GOT3 (cell line): ENCODE measurements at places on chromosomes 12 and 14.

- DNase-seq: no peak
These were observed 16.9 kb downstream of the AEBP2 start for GRCh38 chr12:19456176-19456575.

- no peak for DNase-seq
These were observed 16.4 kb upstream of the PRIMA1 start for GRCh38 chr14:93804654-93805053.

- no peak for DNase-seq
These were observed 14.7 kb downstream of the METTL3 start for GRCh38 chr14:21496453-21496852.

DNA sequence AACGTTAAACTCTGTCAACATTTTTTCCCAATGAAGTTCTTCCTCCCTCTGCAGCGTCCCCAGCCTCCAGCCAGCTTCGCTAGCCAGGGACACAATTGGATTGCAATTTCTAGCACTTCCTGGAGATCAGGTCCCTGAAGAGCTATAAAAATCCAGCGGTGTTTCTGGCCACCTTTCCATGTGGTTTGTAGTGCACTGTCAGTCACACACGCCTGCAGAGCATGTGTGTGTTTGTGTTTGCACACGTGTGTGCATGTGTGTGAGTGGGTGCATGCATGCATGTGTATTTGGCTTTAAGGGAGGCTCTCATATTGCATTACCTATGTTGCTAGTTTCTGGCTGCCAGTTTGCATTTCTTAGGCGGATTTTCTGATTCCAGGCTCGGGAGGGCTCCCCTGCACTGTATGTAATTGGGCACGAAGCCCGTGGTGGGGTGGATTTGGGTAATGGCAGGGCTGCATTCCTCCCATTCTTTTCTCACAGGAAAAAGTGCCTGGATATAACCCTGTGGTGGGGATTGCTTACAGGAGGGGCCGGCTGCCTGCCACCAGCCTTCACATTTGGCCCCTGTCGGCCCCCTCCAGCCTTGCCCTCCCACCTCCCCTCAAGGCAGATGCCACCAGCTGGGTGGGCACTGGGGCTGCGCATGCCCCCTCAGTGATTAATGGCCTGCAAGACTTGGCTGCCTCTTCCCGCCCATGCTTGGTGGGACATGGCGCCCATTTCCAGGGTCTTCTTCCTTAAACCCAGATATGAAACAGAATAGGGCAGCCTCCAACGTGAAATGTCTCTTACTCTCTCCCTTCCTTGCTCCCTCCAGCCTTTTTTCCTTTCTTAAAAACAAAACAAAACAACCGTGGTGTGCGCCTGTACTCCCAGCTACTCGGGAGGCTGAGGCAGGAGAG lies 74.0 kb downstream of the TSPAN9 start:
- no peak for DNase-seq

- DNase-seq: no peak
These were observed 360.4 kb upstream of the MDGA2 start for GRCh38 chr14:48035836-48036235.
